ENCODE measurements at places on chromosomes 7 and 10. TPM values are rescaled to one million over a fixed set of nuclear protein-coding genes. Genes with fewer than 3 reads are reported as not detected.
A peak's percentile ranks its signal among the peaks of the same experiment; 100 is the strongest.

DNA sequence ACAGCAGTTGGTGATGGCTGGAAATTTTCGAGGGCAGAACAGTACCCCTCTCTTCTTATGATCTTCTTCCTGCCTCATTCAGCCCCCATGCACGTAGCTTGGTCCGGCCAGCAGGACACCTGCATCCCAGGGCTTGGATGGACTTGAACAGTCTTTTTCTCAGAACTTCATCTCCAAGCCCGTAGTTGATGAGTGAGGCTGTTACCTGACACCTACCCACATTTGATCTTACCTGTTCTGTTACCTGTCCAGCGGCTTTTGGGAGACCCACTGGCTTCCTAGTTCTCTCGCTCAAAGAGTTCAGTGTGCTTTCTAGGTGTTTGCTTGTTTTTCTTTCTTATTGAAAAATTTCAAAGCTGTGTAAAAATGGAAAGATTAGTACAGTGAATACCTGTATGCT is 212.2 kb downstream of the CUX1 start:
- peaks cover 1% of the 10 kb centered on the region for H3K36me3 ChIP-seq
- no peak overlapping the region for H3K4me3 ChIP-seq
- no peaks in the 10 kb centered on the region for H3K27me3 ChIP-seq
- DNase-seq: no peak

The AMPH gene
- 9.8 TPM for total RNA-seq

DNA sequence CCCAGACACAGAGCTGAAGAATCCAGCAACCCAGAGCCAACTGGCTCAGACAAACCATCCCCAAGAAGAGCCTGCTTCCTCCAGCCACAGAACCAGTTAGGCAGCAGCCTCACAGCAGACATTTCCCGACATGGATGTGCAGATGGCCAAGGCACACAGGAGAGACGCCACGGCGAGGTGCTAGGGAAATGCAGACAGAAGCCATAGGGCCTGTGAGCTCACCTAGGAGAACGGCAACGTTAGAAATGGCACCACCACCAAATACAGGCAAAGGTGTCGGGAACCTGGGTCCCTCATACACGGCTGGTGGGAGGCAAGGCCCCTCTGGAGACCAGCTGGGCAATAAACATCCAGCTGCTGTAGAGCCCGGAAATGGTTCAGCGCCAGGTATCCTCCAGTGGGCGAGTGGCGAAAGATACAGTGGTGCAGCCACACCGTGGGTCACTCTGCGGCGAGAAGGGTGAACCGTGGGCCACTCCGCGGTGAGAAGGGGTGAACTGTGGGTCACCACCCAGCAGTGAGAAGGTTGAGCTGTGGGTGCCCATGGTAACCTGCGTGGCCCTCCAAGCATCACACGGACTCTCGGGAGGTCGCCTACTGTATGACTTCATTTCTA is 31.2 kb downstream of the JAKMIP3 start:
- peak; percentile 76 for DNase-seq
- no peaks in the 10 kb centered on the region for H3K4me1 ChIP-seq
- H3K27me3 ChIP-seq: peaks cover 11% of the 10 kb centered on the region
- H3K36me3 ChIP-seq: no peaks in the 10 kb centered on the region
- no peak overlapping the region for H3K27ac ChIP-seq

DNA sequence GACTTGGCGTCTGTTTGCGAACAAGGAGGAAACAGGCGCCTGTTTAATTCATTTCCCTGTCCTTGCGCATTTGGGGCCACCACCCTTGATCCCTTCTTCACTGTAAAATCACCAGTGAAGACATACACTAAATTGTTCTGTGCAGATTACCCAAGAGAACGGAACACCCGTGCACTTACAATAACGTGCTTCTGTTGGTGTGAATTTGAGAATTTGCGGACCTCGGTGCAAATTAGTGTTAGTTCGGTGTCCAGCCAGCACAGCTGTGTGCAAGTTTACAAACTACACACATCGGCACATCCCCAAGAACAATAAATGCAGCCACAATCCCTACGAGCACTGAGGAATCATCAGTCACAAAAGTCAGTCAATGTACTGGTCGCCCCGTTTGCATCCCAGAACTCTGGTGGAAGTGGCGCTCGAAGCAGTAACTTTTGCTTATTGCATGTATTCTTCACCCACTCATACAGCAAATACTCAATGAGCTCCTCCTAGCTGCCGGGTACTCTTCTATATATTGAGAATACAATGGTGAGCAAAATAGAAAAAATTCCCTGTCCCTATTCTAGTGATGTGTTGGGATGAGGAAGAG is 786 bp upstream of the CNOT4 start:
- DNase-seq: peak; percentile 60
- H3K4me3 ChIP-seq: no peak overlapping the region
- no peaks in the 10 kb centered on the region for H3K36me3 ChIP-seq
- no peak overlapping the region for H3K27ac ChIP-seq

GRCh38 chr10:116053910-116054309 is 219.1 kb downstream of the GFRA1 start:
- no peak for DNase-seq
- peaks cover 4% of the 10 kb centered on the region for H3K27me3 ChIP-seq
- H3K4me1 ChIP-seq: peaks cover 11% of the 10 kb centered on the region
- no peak overlapping the region for H3K27ac ChIP-seq
- no peak overlapping the region for H3K4me3 ChIP-seq
- peaks cover 2% of the 10 kb centered on the region for H3K36me3 ChIP-seq
